ENCODE measurements at places on chromosomes 12 and 14. TPM values are rescaled to one million over a fixed set of nuclear protein-coding genes. Genes with fewer than 3 reads are reported as not detected.

Gene OR6C74
- not detected for polyA plus RNA-seq

Gene C14orf39
- polyA plus RNA-seq: not detected

Gene CCDC197
- not detected for polyA plus RNA-seq

Gene COL2A1
- 33.7 TPM for polyA plus RNA-seq

Gene EID3
- 4.5 TPM for polyA plus RNA-seq

Gene HCAR2
- polyA plus RNA-seq: 0.40 TPM

Gene LAG3
- 1.4 TPM for polyA plus RNA-seq

Gene DCP1B
- polyA plus RNA-seq: 29.4 TPM

Gene KRT83
- polyA plus RNA-seq: not detected

Gene CELA1
- not detected for polyA plus RNA-seq

Gene TPI1
- polyA plus RNA-seq: 592 TPM

Gene TMCC3
- polyA plus RNA-seq: 39.4 TPM

Gene NFE2
- 2.4 TPM for polyA plus RNA-seq

Gene PTPRO
- polyA plus RNA-seq: 182 TPM

Gene STXBP6
- 9.3 TPM for polyA plus RNA-seq

Gene FAM90A1
- 2.7 TPM for polyA plus RNA-seq

Gene OAS1
- polyA plus RNA-seq: 13.8 TPM

Gene NRIP2
- polyA plus RNA-seq: 32.4 TPM

Gene FGF23
- 0.08 TPM for polyA plus RNA-seq

Gene FAM222A
- 10.0 TPM for polyA plus RNA-seq

Gene KRT73
- polyA plus RNA-seq: not detected

Gene GYS2
- 0.11 TPM for polyA plus RNA-seq

Gene TCL1B
- polyA plus RNA-seq: 0.30 TPM

Gene CCDC196
- polyA plus RNA-seq: 0.29 TPM

Gene SSTR1
- polyA plus RNA-seq: 2.4 TPM

Gene CCND2
- 58.6 TPM for polyA plus RNA-seq

Gene GNG2
- polyA plus RNA-seq: 58.2 TPM

Gene LGMN
- 138 TPM for polyA plus RNA-seq

Gene ATL1
- polyA plus RNA-seq: 10.7 TPM

Gene COX8C
- polyA plus RNA-seq: 0.78 TPM
